Activated T-helper 17 cell treated with anti-CD3 and anti-CD28 coated beads, Interleukin-2, amount 50 U/mL, for 72 hours (primary cell): ENCODE measurements at places on chromosomes 6 and 20.

- H3K4me1 ChIP-seq: no peaks in the 10 kb centered on the region
- H3K36me3 ChIP-seq: no peaks in the 10 kb centered on the region
- H3K27ac ChIP-seq: no peak overlapping the region
- ATAC-seq: no peak
- H3K27me3 ChIP-seq: no peaks in the 10 kb centered on the region
Observed at GRCh38 chr6:113143206-113143605, 713.9 kb upstream of the MARCKS start.

- H3K4me1 ChIP-seq: peaks cover 5% of the 10 kb centered on the region
- no peaks in the 10 kb centered on the region for H3K27me3 ChIP-seq
Observed at GRCh38 chr20:34300256-34300806, 2.8 kb downstream of the AHCY start.

DNA sequence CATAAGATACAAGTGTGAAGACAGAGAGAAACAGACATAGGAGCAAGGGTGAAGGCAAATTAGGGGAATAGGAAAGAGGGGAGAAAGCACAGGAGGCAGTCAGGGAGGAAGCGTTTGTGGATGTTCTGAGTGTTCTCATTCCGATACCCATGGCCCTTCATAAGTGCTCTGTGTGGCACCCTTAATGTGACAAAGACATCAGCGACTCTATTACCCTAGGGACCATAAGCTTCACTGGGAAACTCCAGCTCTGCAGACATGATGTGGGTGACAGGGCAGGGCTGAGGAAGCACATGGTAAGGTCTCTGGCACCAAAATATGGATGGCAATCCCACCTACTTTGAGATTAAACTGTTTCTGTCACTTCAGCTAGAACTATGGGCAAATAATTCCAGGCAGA, 33.0 kb downstream of the F13A1 start:
- no peak for ATAC-seq
- peaks cover 30% of the 10 kb centered on the region for H3K27me3 ChIP-seq
- H3K4me3 ChIP-seq: no peak overlapping the region
- H3K36me3 ChIP-seq: no peaks in the 10 kb centered on the region
- H3K4me1 ChIP-seq: no peaks in the 10 kb centered on the region

GRCh38 chr6:43052842-43053544, 658 bp downstream of the CUL7 start:
- ATAC-seq: peak; percentile 28
- peak overlapping the region; percentile 90 for H3K4me3 ChIP-seq
- peaks cover 78% of the 10 kb centered on the region for H3K36me3 ChIP-seq
- no peaks in the 10 kb centered on the region for H3K27me3 ChIP-seq

GRCh38 chr20:62055106-62055861, 10.4 kb downstream of the TAF4 start:
- H3K36me3 ChIP-seq: no peaks in the 10 kb centered on the region
- no peak overlapping the region for H3K27ac ChIP-seq
- no peak overlapping the region for H3K4me3 ChIP-seq
- H3K4me1 ChIP-seq: peaks cover 26% of the 10 kb centered on the region
- no peaks in the 10 kb centered on the region for H3K27me3 ChIP-seq

DNA sequence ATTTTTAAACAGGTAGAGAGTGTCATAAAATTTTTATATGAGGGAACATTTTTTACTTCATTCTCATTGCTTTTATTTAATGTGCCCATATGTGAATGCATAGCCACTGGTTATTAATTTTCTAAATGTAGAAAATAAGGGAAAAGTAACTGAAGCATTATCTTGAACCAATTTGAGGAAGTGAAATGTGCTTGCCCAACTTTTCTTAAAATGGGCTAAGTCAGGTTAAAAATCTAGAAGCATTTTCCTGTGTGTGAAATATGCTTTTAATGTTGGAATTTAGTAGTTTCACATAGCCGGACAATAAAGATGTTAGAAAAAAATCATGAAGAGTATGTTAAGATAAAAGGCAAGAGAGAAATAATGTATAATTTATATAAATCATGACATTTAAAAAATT, 3.8 kb downstream of the SEC23B start:
- ATAC-seq: no peak
- H3K36me3 ChIP-seq: no peaks in the 10 kb centered on the region
- peak overlapping the region; percentile 10 for H3K4me3 ChIP-seq
- H3K4me1 ChIP-seq: peaks cover 21% of the 10 kb centered on the region
- no peaks in the 10 kb centered on the region for H3K27me3 ChIP-seq

- H3K4me3 ChIP-seq: no peak overlapping the region
- no peaks in the 10 kb centered on the region for H3K27me3 ChIP-seq
- H3K27ac ChIP-seq: no peak overlapping the region
- H3K4me1 ChIP-seq: no peaks in the 10 kb centered on the region
Observed at GRCh38 chr20:62267543-62267942, 29.2 kb downstream of the OSBPL2 start.

GRCh38 chr6:3940703-3941102, 91.5 kb downstream of the FAM50B start:
- H3K4me1 ChIP-seq: no peaks in the 10 kb centered on the region
- H3K4me3 ChIP-seq: no peak overlapping the region
- H3K27ac ChIP-seq: no peak overlapping the region

- no peaks in the 10 kb centered on the region for H3K4me1 ChIP-seq
- no peaks in the 10 kb centered on the region for H3K27me3 ChIP-seq
- no peak overlapping the region for H3K4me3 ChIP-seq
- no peak overlapping the region for H3K27ac ChIP-seq
- no peaks in the 10 kb centered on the region for H3K36me3 ChIP-seq
Observed at GRCh38 chr6:163725008-163725941, 310.8 kb downstream of the QKI start.

DNA sequence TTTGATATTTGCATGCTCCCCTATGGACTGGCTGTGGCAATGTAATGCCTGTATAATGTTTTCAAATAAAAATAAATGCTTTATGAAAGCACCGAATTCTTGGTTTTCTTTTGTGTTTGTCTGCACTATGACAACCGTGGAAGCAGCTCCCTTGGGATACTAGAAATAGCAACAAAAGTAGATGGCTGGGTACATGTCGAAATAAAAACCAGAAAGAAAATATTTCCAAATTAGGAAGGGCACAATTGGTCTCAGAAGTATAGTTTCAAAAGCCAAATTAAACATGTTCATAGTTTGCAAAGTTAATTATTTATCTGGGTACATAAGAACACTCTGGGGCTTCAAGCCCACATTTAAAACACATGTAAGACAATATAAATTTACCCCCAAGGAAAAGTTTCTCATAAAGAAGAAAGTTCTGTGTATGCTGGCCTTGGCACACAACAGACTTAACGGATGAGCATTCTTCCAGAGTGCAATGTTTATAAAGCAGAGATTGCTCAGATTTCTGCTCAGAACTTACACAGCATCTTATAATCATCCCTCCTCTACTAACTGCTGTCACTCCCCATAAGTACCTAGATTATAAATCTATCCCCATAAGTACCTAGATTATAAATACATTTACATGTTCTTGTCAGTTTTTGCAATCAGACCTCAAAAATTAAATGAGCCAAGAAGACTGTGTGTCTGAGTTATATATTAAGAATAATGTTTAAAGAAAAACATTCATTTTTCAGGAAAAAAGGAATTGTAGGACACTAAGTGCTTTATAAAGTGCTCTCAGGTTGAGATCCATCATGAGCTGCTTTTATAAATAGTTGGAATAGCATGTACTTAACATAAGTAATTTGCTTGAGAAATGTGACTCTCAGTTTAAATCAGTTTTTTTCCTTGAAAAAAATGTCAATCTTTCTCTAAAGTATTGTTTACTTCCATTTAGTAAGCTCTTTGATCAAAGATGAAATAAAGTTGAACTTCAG, 230.2 kb upstream of the PLN start:
- ATAC-seq: no peak
- H3K36me3 ChIP-seq: no peaks in the 10 kb centered on the region
- no peak overlapping the region for H3K27ac ChIP-seq
- H3K4me1 ChIP-seq: no peaks in the 10 kb centered on the region

DNA sequence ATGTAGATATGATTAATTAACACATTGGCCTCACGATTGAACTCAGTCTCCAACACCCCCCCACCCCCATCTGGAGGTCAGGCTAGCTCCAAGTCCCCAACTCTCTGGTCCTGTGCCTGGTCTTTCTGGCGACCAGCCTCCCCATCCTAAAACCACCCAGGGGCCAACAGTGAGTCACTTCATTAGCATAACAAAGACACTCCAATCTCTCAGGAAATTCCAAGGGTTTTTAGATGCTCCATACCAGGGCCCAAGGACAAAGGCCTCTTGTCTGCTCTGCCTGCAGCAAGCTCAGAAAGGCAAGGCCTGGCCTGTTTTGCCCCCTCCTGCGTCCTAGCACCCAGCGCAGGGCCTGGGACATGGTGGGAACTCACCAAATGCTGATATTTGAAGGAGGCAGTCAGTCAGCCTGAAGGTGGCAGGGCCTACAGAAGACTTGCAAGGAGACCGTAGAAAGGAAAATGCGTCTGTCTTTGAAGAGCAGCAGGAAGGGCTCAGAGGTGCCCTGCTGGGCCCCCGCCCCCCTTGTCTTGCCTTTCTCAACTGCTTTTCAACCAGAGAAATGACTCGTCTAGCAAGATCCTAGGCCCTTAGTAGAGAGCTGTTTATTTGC, 184.7 kb downstream of the CDH4 start:
- H3K4me3 ChIP-seq: no peak overlapping the region
- no peaks in the 10 kb centered on the region for H3K4me1 ChIP-seq
- H3K27me3 ChIP-seq: peaks cover 13% of the 10 kb centered on the region
- ATAC-seq: no peak
- H3K27ac ChIP-seq: no peak overlapping the region

DNA sequence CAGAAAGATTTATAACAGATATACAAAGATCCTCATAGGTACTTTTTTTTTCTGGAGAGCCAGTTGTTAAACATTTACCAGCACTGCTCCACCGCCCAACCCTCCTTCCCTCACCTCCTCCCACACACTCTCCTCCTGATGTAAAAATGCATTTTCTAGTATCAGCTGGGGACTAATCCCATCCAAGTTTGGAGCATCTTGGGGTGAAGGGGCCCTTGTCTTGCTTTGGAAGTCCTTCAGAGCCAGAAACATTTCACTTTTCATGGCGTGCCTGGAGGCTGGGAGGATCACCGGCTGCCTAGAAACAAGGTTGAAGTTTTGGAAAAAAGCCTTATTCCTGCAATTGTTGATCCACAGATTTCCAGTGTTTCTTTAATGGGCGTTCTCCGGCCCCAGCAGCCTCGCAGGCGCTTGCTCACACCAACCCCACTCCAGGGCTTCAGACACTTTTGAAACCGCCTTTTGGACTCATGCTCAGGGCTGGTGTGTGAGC, 165.1 kb upstream of the AFDN start:
- H3K36me3 ChIP-seq: no peaks in the 10 kb centered on the region
- no peaks in the 10 kb centered on the region for H3K27me3 ChIP-seq

DNA sequence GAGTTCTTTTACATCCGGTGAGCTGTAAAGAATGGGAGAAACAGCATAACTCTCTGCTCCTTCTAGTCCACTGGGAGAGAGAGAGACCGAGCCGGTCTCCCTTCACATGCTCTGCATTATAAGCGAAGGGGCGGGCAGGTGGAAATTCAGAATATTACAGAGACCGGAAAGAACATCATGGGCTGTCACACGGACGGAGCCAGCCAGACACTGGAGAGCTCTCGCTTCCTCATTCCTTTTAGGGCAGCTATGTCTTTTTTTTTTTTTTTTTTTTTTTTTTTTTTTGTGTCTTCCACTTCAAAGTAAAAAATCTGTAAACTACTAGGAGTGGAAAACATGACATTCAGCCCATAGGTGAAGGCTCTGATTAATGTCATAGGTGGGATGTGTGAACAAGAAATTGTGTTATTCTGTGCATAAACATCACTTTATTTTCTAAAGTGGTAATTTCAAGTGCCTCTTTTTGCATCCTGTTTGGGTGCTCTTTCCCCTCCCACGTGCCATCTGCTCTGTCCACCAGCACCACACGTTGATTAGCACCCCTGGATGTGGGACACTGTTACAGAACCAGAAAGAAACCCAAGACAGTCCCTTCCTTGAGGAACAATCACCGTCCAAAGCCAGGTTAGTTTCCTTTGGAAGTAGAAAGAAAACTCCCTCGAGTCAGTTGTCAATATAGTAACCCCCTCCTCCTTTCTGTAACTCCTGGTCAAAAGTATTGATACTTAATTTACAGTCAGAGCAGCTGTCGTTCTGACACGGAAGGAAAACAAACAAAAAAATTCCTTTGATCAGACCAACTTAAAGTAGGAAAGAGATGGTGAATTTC, at the start of gene TAGAP:
Gene TAGAP, minus strand, starts transcription at position 93 of the 829 bp plus-strand sequence. CDS start 845 bp downstream, outside the sequence.
- peaks cover 54% of the 10 kb centered on the region for H3K36me3 ChIP-seq
- H3K4me1 ChIP-seq: peaks cover 38% of the 10 kb centered on the region
- peak; percentile 83 for ATAC-seq
- peak within 1 kb of the TSS; percentile 90 for H3K4me3 ChIP-seq
- H3K27me3 ChIP-seq: no peaks in the 10 kb centered on the region

DNA sequence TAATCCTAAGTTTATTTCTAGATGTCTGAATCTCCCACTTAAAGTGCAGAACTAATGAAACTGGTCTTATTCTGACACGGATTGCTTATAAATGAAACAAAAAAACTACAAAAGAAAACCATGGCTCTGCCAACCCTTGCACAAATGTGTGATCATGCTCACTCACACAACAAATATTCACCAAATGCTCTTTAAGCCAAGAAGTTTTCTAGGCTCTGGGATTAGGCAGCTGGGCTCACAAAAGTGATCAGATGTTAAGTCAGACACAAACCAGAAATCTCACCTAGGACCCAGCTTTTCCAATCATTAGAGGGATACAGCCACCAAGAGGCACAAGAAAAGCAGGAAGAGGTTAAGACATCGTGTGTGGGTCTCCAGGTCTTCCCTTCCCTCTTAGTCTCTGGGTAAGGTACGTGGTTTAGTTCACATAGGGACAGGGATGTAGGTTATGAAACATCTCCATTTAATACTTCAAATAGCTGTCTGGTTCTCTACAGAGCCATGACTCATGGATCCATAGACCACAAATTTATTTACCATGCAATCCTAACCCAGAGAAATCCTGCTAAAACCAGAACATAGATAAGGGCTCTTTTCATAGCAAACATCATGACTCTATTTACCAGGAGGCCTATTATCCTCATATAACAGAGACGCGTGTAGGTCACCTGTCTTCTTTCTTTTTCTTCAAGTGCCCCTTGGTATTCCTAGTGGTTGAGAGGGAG, 165.2 kb downstream of the WDR27 start:
- no peaks in the 10 kb centered on the region for H3K27me3 ChIP-seq
- H3K4me3 ChIP-seq: no peak overlapping the region
- no peaks in the 10 kb centered on the region for H3K4me1 ChIP-seq
- H3K27ac ChIP-seq: no peak overlapping the region

GRCh38 chr20:43971267-43971666, 56.6 kb downstream of the TOX2 start:
- H3K4me1 ChIP-seq: peaks cover 7% of the 10 kb centered on the region
- peaks cover 3% of the 10 kb centered on the region for H3K27me3 ChIP-seq
- H3K4me3 ChIP-seq: no peak overlapping the region
- no peak overlapping the region for H3K27ac ChIP-seq
- no peak for ATAC-seq
- no peaks in the 10 kb centered on the region for H3K36me3 ChIP-seq

- no peaks in the 10 kb centered on the region for H3K27me3 ChIP-seq
- H3K4me1 ChIP-seq: peaks cover 4% of the 10 kb centered on the region
- H3K4me3 ChIP-seq: no peak overlapping the region
- peaks cover 17% of the 10 kb centered on the region for H3K36me3 ChIP-seq
- ATAC-seq: no peak
Observed at GRCh38 chr6:106214531-106214930, 111.0 kb downstream of the ATG5 start.

GRCh38 chr20:48832405-48832730, 4.6 kb upstream of the PREX1 start:
- H3K27ac ChIP-seq: no peak overlapping the region
- H3K27me3 ChIP-seq: no peaks in the 10 kb centered on the region
- no peak overlapping the region for H3K4me3 ChIP-seq
- ATAC-seq: no peak
- peaks cover 6% of the 10 kb centered on the region for H3K4me1 ChIP-seq
